ENCODE measurements at places on chromosomes 16 and 17. TPM values are rescaled to one million over a fixed set of nuclear protein-coding genes. Genes with fewer than 3 reads are reported as not detected.

EMP2 gene
- total RNA-seq, result 4.8 TPM

CLEC18A gene
- 0.19 TPM for total RNA-seq

SEPTIN12 gene
- not detected for total RNA-seq

FAM117A gene
- 10.3 TPM for total RNA-seq

ZP2 gene
- 0.05 TPM for total RNA-seq

CAVIN1 gene
- total RNA-seq, result 16.4 TPM

TSPOAP1 gene
- 12.1 TPM for total RNA-seq

HID1 gene
- total RNA-seq, result 1.3 TPM

KIF2B gene
- not detected for total RNA-seq

PAFAH1B1 gene
- total RNA-seq, result 52.2 TPM

ZNF764 gene
- total RNA-seq, result 5.7 TPM

CLEC19A gene
- 0.05 TPM for total RNA-seq

SLC16A6 gene
- 2.0 TPM for total RNA-seq
